ENCODE measurements at places on chromosomes 2 and 18.

DNA sequence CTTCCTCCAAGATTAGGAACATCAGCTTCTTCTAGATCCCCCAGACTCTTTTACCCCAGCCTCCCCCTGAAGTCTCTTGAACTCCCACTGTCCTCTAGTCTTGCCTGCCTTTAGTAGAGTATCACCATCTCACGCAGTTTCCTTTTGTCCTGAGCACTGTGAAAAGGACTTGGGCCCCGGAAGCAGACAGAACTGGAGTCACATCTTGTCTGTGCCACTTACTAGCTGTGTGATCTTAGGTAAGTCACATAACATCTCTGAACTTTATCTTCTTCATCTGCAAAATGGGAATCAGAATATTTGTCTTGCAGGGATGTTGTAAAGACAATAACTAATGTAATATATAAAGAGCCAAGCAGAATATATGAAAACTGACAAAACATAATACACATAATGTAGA, 8.4 kb upstream of the TRABD2A start:
- DNase-seq, result peak; percentile 12

DNA sequence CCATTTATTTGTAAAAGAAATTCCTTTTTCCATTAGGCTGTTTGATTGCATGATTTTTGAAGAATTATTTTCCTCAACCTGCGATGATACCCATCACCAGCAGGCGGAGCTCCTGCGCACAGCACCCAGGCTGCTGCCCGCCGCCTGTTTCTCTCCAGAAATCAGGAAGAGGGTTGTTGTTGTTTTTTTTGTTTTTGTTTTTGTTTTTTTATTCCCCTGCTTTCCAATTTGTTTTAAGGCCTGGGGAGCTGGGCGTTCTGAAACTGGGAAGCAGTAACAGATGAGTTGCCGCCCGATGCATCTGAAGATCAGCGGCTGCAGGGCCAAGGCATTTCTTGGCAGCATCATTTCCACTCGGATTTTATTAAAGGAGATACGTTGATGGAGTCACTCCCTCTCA, 132.1 kb downstream of the MBP start:
- DNase-seq, result peak; percentile 64

DNA sequence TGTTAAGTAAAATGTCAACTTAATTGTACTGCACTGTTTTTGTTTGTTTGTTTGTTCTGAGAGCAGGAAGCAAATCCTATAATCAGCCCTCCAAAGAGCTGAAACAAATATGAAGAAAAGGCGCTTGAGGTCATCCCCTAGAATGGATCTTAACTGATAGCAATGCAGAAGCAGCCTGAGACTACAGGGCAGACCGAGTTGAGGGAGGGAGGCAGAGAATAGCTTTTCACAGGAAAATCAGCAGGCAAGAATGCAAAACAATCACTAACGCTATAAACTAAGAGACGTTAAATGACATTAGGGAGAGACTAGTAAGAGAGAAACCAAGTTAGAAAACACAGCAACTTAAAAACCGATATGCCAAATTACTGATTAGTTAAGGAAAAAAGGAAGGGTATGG, 37.2 kb downstream of the GALNT1 start:
- DNase-seq, result no peak

GRCh38 chr18:2805970-2806943, 40.5 kb upstream of the EMILIN2 start:
- DNase-seq, result no peak

- no peak for DNase-seq
Measured at GRCh38 chr2:201904538-201905420, 98.4 kb downstream of the CDK15 start.

- DNase-seq, result no peak
Measured at GRCh38 chr2:151042964-151043363, 218.7 kb downstream of the RBM43 start.

GRCh38 chr2:16169381-16169960, 229.1 kb downstream of the MYCN start:
- DNase-seq, result no peak

- no peak for DNase-seq
Measured at GRCh38 chr2:65129286-65129825, 550 bp downstream of the RAB1A start.

- no peak for DNase-seq
Measured at GRCh38 chr2:163641986-163642385, 93.8 kb downstream of the FIGN start.

- no peak for DNase-seq
Measured at GRCh38 chr2:30217644-30218337, 13.5 kb upstream of the LBH start.

DNA sequence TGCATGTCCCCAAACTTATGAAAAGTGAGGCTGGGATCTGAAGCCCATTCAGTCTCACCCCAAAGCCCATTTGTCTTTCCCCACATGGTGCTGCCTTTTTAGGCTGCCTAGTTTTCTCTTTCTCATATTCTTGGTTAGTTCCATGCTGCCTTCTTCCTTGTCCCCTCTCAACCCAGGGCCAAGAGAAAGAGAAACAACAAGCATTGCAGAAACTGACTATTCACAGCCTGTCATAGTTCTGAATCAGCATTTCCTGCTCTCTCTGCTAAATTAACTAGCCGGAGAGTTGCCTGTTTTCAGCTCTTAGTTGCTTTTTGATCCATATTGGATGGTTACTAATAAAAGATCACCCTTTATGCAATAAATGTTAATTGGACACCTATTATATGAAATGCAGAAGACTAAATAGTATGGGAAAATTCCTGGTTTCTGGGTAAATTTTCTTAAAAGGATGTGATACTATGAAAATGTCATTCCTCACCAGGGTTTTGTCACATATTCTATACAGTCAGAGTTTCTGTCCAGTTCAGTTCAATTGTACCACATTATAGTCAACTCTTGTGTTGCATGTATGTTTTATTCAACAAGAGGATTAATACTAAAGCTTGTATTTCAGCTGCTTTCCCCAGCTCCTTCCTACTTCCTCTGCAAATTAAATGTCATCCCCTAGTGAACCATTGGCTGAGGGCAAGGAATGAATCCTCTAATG, 246.5 kb downstream of the GALR1 start:
- no peak for DNase-seq

DNA sequence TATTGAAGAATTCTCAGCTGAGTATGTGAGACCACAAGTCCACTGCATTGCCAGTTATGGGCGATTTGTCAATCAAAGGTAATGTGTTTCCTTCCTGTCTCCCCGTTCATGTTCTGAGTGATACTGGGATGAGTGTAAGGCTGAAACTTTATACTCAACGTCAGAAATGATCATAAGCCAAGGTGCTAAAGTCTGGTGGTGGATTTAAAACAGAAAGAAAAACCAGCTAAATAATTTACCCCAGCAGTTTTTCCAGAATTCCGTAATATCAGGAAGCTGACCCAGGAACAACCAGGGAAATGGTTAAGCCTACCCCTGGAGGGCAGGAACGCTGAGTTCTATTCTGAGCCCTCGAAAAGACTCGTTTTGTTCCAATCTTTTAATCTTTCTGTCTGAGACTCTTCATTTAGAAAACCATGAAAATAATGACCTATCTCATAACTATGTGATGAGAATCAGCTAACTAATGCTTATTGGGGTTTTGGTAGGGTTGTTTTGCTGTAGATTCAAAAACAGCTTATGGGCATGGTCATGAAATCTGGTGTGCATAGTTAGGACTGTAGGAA, 149.6 kb downstream of the LAMA3 start:
- no peak for DNase-seq

DNA sequence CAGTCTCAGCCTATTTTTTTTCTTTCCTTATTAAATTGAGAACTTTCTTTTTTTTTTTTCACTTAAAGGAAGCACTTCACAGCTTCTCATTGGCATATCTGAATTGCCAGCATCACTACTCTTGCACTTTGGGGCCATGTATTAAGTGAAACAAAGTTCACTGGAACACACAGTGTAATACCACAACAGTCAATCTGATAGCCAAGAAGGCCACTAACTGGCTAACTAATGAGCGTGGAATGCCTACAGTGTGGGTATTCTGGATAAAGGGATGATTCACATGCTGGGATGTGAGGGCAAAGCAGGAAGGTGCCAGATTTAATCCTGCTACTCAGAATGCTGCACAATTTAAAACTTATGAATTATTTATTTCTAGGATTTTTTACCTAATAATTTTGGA, 11.7 kb upstream of the C18orf63 start:
- DNase-seq, result no peak

GRCh38 chr2:219459460-219460311, 25.0 kb downstream of the SPEG start:
- peak; percentile 64 for DNase-seq

GRCh38 chr2:218387369-218388194, 5.5 kb downstream of the SLC11A1 start:
- peak; percentile 32 for DNase-seq

DNA sequence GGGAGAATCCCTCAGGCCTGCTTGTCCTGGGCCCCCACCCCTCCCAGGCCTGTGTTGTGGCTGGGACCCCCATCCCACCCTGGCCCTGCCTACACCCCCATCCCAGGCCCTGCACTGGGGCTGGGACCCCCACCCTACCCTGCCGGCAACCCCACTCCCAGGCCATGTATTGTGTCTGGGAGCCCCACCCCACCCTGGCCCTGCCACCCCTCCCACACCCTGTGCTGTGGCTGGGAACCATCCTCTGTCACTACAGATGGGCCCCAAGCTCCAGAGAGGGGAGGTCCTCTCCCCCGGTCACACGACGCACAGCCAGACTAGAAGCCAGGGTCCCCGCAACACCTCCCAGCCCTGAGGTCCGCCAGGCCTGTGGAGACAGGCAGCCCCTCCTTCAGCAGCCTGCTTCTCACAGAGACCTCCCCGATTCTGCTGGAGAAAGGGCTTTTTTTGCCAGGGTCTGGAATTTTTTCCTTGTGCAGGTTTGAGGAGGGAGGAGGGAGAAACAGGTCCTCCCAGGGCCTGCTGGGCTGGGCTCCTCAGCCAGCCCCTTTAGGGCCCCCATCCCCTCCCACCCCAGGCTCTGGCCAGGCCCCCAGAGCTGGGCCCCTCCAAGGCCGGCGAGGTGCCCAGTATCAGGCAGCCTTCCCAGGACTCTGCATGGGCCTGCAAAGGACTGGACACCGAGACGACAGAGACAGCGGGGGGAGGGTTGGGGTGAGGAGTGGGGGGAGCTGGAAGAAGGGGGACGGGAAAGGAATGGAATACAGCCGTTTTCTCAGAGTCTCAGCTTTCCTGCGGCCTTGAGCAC, 28.0 kb downstream of the KIF1A start:
- no peak for DNase-seq

DNA sequence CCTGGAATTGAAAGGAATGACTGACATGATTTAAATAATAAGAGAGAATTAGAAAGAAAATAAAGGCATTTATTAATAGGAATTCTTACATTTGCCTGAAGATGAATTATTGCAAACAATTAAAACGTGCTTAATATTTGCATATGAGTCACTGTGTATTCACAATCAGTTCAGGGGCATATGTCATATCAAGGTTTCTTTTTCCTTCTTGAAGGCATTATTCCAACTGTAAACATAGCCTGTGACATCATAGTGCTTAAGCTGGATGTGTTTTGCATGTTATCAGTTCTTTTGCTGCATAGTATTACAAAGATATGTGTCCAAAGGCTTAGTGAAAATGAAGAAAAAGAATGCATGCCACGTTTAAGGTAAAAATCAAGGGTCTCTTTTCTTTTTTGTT, 80.8 kb downstream of the MEIS1 start:
- no peak for DNase-seq

DNA sequence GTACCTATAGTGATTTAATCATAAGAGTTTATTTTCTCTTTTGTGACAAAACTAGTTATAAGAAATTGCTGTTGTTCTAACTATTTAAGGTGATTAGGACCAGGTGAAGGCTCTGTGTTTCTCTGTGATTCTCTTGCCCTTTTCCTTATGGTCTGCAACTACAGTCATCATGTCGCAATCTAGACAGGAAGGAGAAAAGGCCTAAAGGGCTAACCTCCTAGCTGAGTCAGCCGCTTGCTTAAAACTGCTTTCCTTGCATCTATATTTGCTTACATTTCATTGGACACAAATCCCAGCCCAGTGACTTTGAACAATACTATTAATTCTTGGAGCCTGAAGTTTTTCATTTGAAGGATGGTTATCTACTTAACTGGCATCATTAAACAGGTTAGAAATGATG, 93.1 kb downstream of the PIK3C3 start:
- no peak for DNase-seq

DNA sequence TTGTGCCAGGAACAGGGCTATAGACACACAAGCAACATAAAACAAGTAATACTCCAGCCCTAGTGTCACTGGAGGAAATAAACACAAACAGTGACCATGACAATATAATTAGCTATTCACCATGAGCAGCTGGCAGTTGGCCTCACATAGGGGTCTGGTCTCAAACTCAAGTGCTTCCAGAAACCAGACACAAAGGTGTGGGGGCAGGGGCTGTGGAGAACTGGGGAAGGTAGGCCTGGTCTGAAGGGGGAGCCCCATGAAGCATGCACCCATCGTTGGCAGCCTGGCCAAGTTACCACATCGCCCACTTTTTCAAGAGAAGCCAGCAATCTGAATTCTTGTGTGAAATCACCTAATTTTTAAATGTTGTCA, 49.5 kb upstream of the SP3 start:
- no peak for DNase-seq

DNA sequence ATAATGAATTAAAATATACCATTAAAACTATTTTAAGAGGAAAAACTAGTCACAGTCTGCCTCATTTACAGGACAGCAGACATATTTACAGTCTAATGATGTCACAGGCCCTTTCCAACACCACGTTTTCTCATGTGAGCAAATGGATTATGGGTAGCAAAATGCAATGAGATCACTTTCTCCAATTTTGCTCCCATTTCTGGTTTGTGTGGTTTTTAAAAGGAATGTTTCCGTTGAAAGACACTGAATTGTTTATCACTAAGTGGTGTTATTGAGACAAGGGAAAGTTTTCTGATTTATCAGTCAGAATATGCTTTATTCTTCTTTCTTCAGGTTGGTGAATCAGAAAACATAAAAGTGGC, 11.4 kb upstream of the NR4A2 start:
- no peak for DNase-seq

- DNase-seq, result no peak
Measured at GRCh38 chr2:75801234-75801982, 90.7 kb upstream of the GCFC2 start.

GRCh38 chr2:164840930-164841718, 499 bp downstream of the COBLL1 start:
- peak; percentile 43 for DNase-seq

- DNase-seq, result peak; percentile 53
Measured at GRCh38 chr2:230925443-230925878, 419 bp upstream of the GPR55 start.

DNA sequence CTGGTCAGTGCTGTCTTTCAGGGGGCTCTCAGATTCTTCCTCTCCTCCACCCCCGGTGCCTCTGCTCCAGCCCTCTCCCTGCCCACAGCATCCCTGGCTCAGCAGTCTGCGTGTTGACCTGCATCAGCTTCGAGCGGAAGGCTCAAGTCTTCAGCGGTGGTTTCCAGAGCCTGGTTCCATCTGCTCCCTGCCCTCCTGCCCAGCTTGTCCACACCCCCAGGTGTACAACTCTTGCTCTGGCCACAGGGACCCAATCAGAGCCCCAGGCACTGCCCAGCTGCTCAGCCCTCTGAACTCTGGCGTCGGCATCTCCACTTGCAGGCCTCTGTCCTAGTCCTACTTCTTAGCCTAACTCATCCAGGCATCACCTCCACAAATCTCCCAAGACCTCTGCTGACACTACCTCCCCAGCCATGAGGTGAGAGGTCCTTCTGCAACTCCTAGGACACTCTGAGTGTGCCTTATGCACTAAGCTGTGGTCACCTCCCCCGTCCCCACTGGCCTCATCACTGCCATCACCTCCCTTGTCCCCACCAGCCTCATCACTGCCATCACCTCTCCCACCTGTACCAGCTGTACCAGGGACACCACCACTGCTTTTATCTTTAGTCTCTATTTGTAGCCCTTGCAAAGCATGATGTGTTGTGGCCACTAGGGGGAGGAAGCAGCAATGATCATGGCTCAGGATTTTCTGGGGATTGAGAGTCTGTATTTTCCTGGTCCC, 60.9 kb downstream of the EDAR start:
- peak; percentile 18 for DNase-seq

- no peak for DNase-seq
Measured at GRCh38 chr18:13735681-13736080, 9.2 kb downstream of the RNMT start.

Data from activated naive CD8-positive, alpha-beta T cell treated with anti-CD3 and anti-CD28 coated beads, Interleukin-2, amount 50 U/mL, for 24 hours (primary cell).